ENCODE measurements at places on chromosomes 1 and 21.

DNA sequence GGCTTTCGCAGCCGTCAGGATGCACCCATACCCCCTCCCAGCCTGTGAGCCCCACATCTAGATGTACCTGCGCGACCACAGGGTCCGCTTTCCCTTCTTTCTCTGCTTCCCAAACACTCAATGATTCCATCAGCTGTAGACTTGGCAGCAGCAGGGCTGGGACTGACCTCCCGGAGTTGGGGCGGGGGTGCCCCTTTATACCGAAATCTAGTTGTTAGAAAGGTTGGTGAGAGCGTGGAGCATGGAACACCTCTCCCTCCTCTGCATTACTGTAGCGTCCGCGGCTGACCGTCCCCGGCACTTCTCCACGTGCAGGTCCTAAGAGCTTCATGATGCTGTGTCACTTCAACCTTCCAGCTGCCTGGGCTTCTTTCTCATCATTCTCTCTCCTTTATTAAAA, 21.1 kb upstream of the ACTRT2 start:
- no peak for DNase-seq

DNA sequence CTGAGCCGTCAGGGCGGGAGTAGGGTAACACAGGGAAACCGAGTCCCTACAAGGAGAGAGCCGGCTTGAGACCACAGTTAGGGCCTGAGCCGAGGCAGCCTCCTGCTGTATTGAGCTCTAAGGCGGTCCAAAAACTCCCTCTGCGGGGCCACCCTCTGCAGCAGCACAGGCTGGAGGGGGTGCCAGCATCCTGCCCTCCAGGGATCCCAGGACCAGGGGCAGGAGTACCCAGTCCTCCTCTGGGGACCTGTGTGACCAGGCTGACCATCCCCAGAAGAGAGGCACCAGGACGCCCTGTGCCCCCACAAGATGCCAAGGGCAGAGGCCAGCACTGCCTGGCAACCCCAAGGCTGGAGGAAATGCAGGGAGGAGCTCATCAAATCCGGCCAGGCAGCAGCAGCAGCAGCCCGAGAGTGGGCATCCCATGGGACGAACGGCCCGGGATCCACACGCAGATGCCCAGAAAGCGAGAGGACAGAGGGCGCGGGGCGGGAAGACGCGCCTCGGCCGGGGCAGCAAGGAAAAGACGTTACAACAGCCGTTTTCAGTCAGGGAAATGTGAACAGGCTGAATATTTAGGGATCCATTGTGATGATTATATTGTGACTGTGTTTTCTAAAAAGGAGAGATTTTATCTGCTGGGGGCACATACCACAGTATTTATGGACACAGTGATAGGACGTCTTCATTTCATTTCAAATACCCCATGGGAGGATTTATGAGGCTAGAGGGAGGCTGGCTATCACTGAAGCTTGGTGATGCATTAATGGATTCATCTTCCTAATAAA, 57.1 kb upstream of the COL18A1 start:
- DNase-seq = no peak

DNA sequence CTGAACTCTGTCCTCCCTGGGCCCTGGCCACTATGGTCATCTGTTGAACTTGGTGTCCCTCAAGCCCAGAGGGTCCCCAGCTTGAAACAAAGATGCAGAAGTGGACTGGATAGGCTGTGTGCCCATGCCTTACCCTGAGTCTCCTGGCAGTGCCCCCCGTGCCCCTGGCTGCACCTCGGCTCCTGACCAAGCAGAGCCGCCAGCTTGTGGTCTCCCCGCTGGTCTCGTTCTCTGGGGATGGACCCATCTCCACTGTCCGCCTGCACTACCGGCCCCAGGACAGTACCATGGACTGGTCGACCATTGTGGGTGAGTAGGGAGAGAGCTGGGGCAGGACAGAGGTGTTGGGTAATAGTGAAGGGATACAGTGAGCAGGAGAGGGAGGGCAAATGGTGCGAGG, 10.7 kb downstream of the TIE1 start:
- DNase-seq = no peak

GRCh38 chr1:185397183-185397582, 80.1 kb upstream of the IVNS1ABP start:
- no peak for DNase-seq

DNA sequence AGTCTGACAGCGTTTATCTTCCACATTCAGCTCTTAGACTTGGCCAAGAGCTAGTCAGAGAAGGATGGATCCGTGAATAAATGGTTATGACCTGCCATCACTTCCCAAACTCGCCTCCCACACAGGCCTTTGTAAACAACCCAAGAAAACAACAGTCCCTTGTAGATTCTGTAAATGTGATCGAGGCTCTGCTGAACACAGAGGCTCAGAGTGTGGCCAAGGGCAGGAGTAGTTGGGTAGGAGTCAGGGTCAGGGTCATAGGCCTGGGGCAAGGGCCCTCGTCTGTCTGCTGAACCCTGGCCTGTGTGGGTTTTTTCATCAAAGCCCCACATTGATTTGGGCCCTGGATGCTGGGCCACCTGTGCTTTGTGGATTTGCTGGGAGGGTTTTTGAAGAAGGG, 32.7 kb downstream of the NCMAP start:
- no peak for DNase-seq
